Keratinocyte (primary cell): ENCODE measurements at places on chromosomes 7 and 10.

DNA sequence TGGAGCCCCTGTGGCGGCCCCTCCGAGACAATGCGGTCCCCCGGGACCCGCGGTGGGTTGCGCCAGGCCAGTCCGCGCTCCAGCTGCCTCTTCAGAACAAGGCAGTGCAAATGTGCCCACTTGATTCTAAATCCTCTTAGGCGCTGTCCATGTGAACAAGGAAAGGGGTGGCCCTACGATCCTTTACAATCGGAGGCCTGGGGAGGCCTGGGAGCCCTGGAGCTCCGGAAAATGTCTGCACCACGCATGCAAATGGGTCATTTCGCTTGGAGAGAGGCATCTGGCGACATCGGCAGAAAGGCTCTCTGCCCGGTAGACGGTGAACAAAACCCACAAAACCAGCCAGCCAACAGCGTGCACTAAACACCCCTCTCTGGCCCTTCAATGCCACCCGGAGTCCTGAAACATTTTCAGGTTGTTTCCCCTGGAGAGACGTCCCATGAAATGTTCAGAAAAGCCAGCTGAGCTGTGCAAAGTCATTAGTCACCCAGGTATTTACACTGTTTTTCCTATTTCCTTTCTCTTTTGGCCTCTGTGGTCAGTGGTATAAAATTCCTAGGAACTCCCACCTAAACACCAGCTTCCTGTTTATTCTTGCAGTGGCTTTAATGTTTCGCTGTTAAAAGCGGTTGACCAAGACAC is 102.8 kb upstream of the ZNF438 start:
- DNase-seq = no peak

- DNase-seq = no peak
Measured at GRCh38 chr7:34165927-34166550, 260.7 kb downstream of the BMPER start.

DNA sequence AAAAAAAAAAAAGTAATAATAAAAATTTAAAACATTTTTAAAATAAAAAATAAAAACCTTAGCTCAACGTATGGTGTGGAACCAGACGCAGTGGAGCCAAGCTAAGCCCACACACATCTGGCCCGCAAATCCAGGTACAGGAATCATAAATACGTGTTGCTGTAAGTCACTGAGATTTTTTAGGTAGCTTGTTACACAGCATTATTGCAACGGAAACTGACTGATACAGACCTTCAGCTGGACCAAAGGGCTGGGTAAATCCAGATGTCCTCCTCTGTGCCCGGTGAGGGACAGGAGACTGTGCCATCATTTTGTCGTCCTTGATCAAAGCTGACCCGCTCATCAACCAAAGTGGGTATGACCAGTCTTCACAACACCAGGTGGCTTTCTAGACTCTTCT is 104.9 kb downstream of the TMEM130 start:
- DNase-seq = no peak

GRCh38 chr7:46753662-46754061 is 828.2 kb downstream of the TNS3 start:
- DNase-seq = no peak

GRCh38 chr7:116316838-116317628 is 106.7 kb downstream of the TES start:
- peak; percentile 98 for DNase-seq

GRCh38 chr10:121312587-121312986 is 285.7 kb downstream of the FGFR2 start:
- no peak for DNase-seq

DNA sequence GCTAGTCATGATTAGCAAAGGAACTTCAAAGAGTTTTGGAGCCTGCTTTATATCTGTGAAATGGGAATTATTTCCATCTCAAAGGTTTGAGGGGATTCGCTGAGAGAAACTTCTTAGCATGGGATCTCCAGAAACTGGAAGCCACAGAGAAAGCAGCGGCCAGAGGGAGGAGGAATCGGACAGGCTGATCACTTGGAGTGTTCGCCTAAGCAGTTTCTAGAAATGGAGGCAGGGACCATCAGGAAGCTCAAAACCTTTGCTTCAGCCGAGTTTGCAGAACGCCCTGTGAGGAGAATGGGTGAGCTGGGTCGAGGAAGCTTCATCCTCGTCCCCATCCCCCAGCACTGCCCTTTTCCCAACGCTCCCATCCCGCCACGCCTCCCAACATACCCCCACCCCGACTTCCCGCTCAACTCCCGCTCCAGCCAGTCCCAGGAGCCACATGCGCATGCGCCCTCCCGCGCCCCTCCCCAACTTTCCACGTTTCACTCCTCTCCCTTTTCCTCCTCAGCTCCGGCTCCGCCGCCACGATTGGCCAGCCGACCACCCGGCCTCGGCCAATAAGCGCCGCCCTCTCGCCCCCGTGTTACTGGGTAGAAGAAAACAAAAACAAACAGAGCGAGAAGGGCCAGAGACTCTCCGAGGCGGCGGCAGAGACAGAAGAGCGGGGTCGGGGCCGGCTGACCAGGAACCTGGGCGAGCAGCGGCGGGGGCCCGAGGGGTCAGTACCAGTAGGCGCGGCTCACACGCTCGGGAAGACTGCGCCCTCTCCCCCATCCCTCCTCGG is at the start of gene PDCD4:
TSS of gene PDCD4 (plus strand) at position 631 of the 787 bp plus-strand sequence. CDS start 4,100 bp downstream, outside the sequence.
- DNase-seq = peak; percentile 81

DNA sequence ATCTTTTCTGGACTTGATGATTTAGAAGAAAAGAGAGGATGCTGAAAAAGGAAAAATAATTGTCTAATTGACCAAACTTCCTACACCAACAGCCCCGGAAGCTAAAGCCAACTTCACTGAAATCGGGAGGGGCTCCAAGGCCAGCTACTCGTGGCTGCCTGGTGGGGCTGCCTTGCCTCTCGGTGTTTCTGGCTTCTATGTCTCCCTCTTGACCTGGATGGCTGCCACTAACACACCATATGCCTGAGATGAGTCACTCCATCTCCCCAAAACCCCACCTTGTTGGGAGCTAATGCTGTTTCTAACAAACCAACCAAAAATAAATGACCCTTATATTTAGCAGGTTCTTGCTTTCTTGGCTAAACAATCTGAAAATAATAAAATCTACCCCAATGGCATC is 87.6 kb upstream of the AFAP1L2 start:
- DNase-seq = no peak

DNA sequence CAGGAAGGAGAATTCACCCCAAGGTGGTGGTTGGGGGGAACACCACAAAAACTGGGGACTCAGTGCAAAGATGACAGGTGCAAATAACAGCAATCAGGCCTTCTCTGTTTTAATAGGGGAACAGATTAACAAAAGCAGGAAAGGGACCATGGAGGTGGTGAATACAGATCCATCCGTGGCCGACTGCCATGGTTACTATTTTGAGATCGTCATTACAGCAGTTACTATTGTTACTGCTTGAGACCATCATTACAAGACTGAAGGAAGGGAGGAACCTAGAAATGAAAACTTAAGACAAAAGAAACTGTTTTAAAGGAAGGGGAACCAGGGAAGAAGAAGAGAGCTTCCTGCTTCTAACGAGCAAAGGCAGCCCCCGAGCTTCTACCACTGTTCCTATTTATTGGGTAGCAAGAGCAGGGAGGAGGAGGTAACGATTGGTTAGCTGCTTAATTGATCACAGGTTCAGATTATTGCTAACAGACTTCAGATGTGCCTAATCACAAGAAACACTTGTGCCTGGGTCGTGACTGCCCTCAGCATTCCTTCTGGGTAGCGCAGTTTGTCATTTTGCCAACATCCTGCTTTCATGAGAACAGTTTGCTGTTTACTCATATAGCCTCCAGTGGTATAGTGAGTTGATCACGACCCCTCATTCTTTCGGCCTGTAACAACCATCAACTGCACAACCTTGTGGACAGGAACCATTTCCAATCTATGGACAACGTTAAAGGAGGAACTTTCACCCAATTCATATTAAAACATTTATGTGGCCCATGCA is 216.3 kb downstream of the CHCHD3 start:
- DNase-seq = no peak

DNA sequence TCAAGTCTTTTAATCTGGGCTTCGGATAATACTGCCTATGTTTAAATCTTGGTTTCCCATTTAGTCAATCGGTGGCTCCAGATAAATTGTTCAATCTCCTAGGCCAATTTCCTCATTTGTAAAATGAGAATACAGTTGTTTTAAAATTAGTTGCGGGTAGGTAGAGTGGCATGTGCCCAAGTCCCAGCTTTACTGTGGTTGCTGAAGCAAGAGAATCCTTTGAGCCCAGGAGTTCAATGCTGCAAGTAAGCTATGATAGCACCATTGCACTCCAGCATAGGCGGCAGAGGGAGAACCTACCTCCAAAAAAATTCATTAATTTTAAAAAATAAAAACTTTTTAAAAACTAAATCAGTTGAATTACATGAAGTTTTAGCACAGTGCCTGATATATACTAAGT is 7.3 kb downstream of the RNF216 start:
- DNase-seq = no peak

DNA sequence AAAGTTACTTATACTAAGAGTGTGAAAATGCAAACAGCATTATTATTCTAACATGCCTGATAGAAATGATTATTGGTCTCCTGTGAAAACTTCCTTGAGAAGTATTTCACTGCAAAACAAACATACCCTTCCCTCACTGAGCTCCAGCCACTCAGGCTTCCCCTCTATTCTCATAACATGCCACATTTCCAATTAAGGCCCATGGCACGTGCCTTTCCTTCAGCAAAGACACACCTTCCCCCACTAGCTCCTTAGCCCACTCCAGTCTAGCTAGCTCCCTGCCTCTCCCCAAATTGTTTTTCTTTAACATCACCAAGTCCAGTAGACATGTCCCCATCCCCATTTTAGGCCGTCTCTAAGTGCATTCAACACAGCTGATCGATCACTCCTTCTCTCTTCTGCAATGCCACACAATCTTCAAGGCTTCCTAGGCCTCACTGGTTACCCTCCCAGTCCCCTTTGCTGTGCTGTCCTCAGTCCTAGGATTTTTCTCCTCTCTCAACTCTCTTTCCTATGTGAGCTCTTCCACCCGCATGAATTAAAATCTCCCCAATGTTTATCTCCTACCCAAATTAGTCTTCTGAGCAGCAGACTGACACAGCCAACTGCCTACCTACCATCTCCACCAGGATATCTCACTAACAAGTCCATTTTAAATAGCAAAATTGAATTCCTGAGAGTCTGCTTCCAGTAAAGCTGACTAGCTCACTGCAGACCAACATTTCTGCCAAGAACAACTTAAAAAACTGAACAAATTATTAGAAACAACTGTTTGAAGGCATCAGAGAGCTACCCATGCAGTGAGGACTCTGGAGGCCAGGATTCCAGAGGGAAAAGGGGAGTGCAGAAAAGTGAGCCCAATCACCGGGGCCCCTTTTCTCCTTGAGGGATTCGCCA is 11.9 kb downstream of the CYTH3 start:
- DNase-seq = no peak

- no peak for DNase-seq
Measured at GRCh38 chr10:97134110-97134509, 51.6 kb downstream of the SLIT1 start.

DNA sequence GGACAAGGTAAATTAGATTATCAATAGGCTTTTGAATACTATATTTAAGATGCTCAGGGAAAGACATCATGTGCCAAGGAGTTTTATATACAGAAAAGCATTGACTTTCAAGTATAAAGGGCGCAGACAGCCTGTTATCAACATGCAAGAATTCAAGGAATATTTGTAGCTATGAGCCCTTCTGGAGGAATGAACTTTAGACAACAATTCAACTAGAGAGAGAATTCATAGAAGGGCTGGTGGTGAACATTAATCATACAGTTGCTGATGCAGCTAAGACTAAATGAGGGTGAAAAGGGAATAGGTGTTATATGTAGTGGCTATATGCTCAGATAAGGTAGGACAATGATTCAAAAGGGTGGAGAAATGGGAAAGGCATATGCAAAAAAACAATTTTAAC is 41.2 kb downstream of the AOAH start:
- no peak for DNase-seq

- DNase-seq = no peak
Measured at GRCh38 chr7:22821702-22822485, 755 bp downstream of the TOMM7 start.

GRCh38 chr7:37112876-37113275 is 335.8 kb downstream of the ELMO1 start:
- DNase-seq = no peak

- no peak for DNase-seq
Measured at GRCh38 chr7:111871283-111871682, 309.0 kb upstream of the IMMP2L start.

DNA sequence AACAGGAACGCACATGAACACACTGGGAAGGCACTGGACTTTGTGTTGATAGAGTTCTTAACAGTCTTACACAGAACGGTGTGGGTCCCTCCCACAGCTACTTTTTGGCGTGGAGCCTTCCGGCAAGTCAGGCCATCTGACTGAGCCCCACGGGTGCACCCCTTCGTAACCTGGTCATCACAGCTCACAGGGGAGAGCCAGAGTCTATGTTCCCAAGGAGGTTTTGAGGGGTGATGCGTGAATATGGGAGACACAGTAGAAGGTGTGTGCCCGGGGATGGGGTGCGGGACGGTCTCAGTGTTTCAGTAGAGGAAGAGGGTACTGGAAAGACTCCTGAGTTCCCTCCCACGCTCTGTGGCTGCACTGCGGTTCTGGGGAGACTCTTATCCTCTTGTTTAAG is 291.7 kb downstream of the DNAJB6 start:
- DNase-seq = no peak

GRCh38 chr10:845526-845925 is 86.0 kb downstream of the LARP4B start:
- no peak for DNase-seq

GRCh38 chr10:44426247-44427034 is 41.5 kb upstream of the CXCL12 start:
- DNase-seq = no peak

DNA sequence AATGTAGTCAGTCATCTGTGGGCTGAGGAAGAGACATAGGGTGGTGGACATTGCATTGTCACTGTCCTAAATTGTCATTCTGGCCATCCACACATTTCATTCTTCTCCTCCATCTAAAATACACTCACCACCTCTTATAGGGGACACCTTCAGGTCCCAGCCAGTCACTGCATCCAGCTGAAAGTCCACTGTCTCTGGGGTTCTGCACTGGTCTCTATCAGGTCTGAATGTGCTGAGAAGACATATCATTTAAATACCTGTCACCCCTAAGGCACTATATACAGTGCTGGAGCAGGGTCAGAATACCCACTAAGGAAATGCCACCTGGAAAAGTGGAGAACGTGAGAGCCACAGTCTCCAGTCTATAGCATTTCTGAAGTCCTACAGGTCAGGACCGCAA is 29.6 kb downstream of the SH2D4B start:
- no peak for DNase-seq

DNA sequence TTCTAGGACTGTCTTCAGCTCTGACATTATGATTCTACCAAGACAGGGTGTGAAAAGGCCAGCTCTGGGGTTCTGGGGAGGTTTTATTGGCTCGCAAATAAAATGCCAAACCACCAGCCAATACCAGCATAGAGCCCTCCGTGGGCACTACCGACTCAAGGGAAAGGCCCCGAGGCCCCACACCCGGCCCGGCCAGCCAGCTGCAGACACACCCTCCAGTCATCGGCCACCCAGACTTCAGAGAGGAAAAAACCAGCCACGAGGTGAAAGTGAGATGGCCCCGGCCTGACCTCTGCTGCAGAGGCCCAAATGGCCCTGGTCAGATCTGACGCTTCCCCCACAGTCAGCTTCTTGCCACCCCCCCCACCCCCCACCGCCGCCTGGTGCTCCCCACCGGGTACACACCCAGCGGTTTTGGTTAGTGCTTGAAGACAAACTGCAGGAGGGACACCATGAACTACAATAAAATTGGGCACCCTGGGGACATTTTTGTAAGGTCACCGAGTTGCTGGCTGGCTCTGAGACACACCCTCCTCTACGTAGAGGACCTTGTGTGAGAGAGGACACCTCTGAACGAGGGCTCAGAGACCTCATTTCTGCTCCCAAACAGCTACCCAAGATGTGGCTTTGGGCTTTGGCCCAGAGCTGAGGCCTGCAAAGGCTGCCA is 79.9 kb downstream of the PRKAG2 start:
- no peak for DNase-seq

- DNase-seq = no peak
Measured at GRCh38 chr10:70234668-70235447, 1.6 kb upstream of the PPA1 start.
